ENCODE measurements at places on chromosomes 2 and 18. TPM values are rescaled to one million over a fixed set of nuclear protein-coding genes. Genes with fewer than 3 reads are reported as not detected.

Gene FBXO15
- total RNA-seq, result 0.79 TPM

Gene ESPNL
- not detected for total RNA-seq

Gene ANKZF1
- 17.7 TPM for total RNA-seq

Gene RGPD4
- not detected for total RNA-seq

Gene MYCN
- total RNA-seq, result 0.09 TPM

Gene CLIP4
- total RNA-seq, result 6.6 TPM

Gene MAPK4
- total RNA-seq, result 0.53 TPM

Gene CD226
- total RNA-seq, result 1.1 TPM

Gene SERPINB10
- total RNA-seq, result not detected

Gene CCDC74A
- 0.35 TPM for total RNA-seq
